ENCODE measurements at places on chromosomes 7 and 10.

- DNase-seq: no peak
These were observed 90.3 kb upstream of the PARD3 start for GRCh38 chr10:34905200-34905927.

DNA sequence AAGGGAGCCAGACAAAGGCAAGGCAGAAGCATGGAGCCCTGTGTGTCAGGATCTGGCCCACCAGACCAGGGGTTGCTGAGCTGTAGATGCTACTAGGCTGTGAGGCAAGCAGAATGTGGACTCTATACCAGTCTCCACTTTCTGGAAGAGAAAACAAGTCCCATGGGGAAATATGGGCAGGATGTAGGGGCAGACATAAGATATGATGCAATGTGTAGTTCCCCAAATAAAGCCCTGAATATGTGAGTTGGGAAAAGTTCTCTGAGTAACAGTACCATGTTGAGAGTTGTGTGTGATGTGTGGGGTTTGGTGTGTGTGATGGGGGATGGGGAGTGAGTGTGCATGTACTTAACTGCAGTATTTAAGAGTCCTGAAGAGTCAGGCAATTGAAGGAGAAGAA, 62.3 kb downstream of the NPSR1 start:
- no peak for DNase-seq

DNA sequence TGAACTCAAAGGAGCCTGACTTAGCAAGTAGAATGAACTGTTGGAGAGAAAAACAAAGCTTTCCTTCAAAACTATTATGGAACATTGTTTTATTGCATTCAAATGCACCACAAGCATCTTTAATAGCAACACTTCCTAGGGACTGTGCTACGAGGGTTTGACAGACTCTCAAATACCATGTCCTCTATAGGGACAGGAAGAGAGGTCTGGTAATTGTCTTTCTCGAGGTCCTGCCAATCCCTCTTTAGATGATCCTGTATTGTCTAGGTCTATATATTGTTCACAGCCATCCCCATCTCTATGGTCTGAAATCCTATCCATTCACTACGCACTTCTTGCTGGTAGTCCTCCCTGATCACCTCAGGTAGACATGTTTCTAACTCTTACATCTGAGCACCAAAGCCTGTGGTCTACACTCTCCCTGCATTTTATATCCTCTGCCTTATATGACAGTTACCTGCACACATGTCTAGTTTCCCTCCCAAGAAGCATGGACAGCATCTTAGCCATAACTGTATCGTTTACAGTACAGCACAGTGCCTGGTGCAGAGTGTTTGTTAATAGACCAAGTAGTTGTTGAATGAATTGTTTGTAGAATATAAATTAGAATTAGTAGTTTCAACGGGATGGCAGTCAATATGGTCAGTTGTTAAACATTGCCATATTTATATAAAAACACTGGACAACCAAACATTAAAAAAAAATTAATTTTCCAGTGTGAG, 21.7 kb upstream of the LRRC17 start:
- no peak for DNase-seq

GRCh38 chr10:102300278-102300843, 55.0 kb downstream of the GBF1 start:
- DNase-seq: no peak

GRCh38 chr10:101766753-101767599, 8.9 kb downstream of the FGF8 start:
- DNase-seq: no peak

GRCh38 chr10:86790394-86790793, 34.0 kb downstream of the BMPR1A start:
- DNase-seq: no peak

GRCh38 chr7:101615446-101615845, 13.7 kb downstream of the MYL10 start:
- DNase-seq: no peak

DNA sequence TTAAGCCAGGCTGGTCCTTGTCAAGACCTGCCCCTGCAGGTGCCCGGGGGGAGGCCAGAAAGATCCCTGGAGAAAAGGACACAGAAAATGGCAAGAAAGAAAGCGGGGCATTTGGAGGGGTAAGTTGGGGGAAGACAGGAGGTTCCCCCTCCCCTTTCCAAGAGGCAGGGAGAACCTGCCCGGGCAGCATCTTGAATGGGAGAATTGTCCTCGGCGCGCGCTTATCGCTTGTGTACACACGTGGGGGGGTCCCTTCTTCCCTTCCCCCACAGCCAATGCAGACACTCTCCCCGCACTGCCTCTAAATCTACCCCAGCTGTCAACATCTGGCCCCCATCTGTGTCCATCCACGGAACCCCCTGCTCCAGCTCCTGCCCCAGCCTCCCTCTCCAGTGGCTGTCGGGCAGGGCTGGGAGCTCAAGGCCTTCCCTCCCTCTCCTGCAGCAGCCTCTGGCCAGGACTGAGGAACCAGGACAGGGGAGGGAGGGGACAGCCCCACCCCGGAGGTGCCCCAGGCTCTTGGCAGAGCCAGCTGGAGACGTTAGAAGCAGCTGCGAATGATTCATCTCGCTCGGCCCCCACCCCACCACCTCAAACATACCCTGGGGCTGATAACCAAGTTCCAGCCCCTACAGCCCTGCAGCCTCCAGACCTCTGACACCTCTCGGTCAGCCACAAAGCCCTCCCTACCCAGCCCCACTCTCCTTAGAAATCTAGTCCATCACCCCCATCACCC, 25.3 kb downstream of the EPHB4 start:
- no peak for DNase-seq

DNA sequence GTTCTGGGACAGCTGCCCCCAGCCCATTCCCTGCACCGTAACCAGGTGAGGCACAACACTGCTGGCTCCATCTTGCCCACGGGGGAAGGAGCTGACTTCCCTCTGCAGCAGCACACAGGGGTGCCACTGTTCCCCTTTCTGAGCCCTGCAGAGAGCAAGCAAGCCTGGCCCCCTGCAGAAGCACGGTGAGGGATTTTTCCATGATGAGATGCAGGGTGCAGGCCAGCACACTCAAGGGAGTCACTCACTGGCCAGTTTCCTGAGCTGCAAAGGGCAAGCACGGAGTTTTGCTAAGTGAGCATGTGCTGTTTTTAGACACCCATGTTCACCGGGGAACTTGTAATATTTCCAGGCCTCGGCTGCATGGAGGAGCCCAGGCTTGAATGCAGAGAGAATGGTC, 176.6 kb downstream of the PIP4K2A start:
- DNase-seq: no peak

DNA sequence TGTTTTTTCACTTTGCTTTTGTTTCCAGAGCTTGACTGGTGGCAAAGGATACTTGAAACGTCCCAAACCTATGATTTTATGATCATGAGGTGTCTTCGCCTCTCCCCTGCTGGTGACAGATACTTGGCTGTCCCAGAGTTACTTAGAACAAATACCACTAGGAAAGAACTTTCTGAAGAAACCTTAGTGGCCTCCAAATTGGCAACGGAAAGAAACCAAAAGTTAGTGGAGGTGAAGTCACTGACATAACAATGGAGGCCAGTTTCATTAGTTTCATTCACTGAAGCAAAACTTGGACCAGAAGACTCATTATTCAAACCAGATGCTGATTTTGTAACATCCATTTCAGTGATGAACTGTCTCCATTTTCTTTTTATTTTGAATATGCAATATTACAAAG, 68.6 kb downstream of the JAZF1 start:
- DNase-seq: no peak

- DNase-seq: no peak
These were observed 56.2 kb downstream of the MRC1 start for GRCh38 chr10:17865351-17865750.

- DNase-seq: no peak
These were observed 40.1 kb upstream of the CXCL12 start for GRCh38 chr10:44424957-44425356.

DNA sequence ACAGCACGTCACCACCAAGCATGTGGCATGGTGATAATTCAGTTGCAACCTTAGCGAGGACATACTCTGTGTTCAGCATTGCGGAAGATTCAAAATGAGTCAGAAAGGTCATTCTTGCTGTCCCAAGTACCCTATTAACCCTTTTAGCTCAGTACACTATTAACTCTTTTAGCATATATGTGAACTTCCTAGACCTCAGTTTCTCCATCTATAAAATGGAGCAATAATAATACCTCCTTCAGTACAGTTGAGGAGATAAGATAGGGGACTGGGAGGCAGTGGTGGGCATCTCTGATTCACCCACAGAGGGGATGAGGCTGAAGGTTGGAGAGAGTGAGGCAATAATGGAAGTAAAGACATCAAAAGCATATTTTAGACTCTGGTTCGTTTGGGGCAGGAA, 67.3 kb downstream of the XRCC2 start:
- DNase-seq: no peak

DNA sequence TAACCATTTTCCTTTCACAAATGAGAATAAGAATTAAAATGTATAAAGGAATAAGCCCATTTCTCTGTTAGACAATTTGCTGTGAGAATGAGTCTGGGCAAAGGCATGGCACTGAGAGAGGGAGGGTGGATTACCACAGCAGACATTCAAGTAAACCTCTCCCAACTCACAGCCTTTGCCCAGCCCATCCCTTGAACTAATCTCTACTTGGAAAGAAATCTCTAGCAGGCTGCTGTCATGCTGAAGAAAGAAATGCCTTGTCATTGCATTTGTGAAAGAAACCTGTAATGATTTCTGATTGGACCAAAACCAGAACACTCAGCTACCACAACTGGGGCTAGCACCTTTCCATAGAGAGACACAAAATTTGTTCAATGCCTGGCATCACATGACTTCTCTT, 39.2 kb downstream of the CH25H start:
- DNase-seq: no peak

GRCh38 chr10:101066146-101066895, 4.5 kb downstream of the KAZALD1 start:
- DNase-seq: peak; percentile 46

- no peak for DNase-seq
These were observed 66.5 kb downstream of the CTNNA3 start for GRCh38 chr10:67629461-67629971.

- no peak for DNase-seq
These were observed 723.4 kb downstream of the PHTF2 start for GRCh38 chr7:78521961-78522360.

DNA sequence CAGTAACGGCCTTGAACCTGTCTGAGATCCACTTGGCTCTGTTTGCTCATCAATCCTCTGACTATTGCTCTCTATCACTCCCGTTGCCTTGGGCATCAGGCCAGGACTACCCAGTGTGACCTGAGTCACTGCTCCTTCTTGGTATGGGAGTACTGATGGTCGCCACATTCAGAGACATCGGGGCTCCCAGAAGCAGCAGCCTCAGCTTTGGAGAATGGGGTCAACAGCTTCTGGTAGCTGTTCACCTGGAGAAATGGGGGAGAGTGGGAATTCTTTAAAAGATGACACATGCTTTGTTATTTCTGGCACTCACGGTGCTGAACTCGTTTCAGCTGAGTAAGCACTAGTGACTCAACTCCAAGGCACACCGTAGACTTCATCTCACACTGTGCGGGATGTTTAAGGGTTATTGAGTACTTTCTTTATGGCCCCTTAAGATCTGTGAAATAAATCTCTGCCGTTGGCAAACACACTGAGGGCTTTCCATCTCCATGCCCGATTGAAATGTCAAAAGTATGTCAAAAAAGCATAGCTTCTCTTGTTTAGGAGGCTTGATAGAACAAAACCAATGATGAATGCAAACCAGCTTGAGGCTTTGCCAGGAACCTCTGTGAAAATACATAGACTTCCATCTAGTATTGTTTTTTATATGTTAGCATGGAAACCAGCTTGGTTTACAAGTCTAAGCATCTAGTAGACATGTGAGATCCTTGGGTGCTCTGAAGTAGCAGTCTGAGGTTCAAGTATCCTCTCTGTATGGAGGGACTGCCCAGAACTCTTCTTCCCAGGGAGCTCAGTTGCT, 333.1 kb downstream of the CXCL12 start:
- DNase-seq: no peak

DNA sequence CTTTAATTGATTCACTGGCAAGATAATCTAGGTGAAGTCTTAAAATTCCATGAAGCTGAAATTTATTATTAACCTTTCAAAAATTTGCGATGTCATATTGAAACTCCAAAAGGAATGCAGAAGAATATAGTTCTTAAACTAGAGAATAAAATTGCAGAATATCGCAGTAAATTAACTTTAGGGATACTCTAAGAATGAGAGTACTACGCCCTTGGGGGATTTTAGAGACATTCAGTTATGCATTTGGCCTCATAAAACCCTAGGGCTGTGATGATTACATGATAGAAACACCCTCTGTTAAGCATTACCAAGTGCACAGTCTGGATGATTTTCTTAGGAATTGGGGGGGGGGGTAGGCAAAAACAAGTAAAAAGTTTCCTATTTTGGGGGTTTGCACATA, 3.7 kb downstream of the WNT2 start:
- DNase-seq: no peak

DNA sequence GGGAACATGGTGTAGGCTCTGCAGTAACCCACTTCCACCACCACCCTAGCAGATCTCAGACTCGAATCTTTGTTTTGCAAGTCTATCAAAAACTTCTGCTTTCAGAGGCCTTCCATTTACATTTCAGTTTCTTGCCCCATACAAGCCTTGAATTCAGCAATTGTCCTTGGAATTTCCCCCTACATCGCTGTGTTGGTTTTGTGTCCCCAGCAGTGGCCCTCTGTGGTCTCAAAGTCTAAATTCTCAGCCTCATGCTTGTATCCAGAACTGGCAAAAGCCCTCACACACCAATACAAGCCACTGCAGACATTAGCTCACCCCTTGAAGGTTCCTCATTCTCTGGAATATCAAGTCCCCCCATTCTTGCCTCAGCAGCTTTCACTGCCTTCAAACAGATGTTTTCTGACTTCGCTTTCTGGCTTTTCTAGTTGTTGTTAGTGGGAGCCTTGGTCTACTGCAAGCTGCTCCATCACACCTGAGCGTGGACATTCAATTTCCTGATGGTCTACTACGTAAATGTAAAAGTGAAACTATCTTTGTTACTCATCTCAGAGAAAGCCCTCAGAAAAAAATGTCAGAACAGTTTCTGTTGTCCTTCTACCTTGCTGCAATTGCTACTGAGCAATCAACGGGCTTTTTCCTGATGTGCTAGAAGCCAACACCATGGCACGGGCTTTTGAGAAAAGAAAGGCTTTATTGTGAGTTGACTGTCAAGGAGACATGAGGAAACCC, 1.8 kb upstream of the NUB1 start:
- peak; percentile 32 for DNase-seq

- no peak for DNase-seq
These were observed 674.3 kb upstream of the ZWINT start for GRCh38 chr10:57035310-57035709.

DNA sequence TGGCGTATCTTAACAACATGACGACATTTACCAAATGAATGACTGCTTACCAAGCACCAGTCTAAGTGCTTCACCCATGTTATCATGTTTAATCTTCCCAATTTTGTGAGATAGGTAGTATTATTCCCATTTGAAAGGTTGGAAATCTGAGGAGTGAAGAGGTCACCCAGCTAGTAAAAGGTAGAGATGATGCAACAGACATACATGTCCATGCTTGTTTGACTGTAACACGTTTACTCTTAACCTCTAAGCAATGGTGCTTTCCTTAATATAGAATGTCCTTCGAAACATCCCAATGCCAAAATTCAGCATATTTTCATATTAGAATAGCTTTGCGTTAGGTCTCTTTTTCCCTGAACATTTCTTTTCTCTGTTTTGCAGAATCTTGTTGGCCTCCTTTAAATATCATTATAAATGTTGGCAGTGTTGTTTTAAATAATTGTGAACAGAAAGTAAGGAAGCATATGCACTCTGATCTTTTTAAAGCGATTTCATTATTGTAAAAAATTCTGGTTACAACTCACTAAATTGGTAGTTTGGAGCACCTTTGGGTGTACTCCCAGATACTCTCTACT, 722.8 kb downstream of the AUTS2 start:
- DNase-seq: no peak

Data from CD4-positive, alpha-beta T cell treated with Interleukin-15 for 4 hours (primary cell).